ENCODE measurements at places on chromosomes 6 and 20.

DNA sequence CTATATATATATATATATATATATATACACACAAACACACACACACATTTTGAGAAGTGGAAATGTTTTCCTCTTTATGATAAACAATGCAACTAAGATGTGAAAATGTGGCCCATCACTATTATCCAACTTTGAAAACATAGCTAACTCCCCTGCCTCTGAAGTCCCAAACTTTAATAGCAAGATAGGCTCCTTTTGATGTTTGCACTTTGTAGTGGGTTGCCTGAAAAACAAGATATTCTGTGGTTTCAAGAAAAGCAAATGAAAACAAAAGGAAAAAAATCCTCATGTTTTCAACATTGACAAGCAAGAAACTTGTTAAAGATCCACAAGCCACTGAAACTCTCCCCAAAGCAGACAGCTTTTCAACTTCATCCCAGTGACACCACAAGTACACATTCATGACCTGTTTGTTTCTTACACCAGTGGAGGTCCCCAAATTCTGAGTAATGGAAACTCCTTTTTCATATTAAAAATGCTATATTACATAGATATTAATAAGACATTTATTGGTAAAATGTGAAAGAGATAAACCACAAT is 90.0 kb downstream of the IPCEF1 start:
- ATAC-seq: no peak

DNA sequence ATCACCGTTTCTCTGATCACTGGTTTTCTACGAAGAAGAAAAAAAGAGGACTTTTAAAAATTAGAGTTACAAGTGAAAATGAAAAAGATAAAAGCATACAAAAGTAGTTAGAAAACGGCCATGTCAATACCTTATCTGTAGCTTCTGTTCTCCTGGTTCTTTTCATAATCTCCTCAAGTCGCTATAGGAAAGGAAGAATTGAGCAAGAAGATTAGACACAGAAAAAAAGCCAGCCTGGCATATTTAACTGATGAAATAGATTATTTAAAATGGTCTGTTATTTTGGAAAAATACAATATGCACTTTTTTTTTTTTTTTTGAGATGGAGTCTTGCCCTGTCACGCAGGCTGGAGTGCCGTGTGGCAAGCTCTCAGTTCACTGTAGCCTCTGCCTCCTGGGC is 70.2 kb upstream of the BCLAF1 start:
- ATAC-seq: no peak

DNA sequence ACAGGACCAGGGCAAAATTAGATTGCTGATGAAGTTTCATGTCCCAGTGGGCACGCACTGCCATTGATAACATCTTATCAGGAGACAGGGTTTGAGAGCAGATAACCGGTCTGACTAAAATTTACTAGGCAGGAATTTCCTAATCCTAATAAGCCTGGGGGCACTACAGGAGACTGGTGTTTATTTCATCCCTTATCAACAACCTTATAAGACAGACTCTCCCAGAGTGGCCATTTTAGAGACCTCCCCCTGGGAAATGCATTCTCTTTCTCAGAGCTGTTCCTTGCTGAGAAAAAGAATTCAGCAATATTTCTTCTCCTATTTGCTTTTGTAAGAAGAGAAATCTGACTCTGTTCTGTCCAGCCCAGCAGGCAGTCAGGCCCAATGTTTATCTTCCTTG is 423.4 kb upstream of the IMPG1 start:
- no peak for ATAC-seq

DNA sequence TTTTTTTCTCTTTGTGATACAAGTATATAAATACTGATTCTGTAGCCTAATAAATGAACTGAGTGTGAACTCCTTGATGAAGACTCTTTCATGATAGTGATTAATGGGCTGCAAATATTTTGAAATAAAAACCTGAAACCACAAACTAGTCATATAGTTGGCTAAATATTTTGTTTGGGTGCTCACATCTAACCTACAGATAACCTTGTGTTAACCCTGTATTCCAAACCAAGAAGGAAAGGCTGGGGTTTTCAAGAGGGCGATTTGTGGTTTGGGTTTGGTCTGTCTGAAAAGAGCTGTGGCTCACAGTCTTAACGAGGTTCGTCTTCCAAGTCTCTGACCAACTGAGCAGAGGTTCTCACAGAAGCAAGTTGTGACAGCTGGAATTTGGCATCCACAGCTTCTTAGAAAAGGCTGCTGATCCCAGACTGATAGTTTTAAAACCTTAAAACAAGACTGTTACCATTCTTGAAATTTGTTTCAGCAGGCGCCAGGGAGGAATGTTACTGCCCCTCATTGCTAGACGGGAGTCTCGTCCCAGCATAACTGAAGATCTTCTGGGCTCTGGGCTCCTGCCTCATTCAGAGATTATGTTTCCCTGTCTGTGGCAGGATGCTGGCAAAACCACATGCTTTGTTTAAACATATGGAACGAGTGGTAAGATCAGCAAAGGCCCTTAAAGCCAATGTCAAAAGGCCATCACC is 736.4 kb upstream of the MARCKS start:
- ATAC-seq: no peak

DNA sequence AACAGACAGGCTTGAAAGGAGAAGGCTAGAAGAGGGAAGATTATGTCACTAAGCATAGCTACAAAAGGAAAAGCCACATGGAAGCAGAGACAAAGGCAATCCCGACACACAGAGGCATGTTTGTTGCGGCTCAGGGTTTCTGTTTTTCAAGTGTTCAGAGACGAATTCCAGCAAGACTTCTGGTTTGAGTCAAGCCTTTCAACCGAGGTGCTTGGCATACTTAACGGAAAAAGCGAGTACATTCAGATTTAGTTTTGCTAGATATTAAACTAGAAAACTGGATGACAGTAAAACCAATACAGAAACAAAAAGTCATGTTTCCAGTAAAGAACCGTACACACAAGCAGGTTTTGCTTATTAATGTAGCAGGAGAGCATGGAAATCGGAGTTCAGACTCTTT is 27.2 kb downstream of the MCUR1 start:
- peak; percentile 47 for ATAC-seq

GRCh38 chr6:148969603-148970061 is 222.8 kb downstream of the UST start:
- peak; percentile 54 for ATAC-seq

DNA sequence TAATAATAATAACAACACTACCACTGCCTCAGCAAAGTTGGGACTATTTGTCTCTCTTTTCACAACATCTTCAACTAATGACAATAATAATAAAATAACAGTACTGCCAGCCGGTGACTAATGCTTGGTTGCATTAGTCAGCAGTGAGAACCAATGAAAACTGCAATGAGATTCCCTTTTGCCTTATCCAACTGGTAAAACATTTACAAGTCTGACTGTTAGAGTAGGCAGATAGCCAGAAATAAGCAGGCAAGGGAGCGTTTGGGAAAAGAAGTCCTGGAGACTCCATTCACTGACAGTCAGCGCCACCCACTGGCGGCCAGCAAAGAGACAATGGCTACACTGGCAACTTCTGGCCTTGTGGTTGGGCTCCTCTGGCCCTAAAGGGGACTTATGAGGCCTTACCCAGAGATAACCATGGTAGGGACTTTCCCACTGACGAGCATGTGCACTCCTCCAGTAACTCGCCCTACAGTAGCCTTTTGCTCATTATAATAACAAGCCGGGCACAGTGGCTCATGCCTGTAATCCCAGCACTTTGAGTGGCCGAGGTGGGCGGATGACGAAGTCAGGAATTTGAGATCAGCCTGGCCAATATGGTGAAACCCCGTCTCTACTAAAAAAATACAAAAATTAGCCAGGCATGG is 3.4 kb upstream of the NSFL1C start:
- ATAC-seq: peak; percentile 64

GRCh38 chr20:10537850-10538480 is 102.9 kb downstream of the SLX4IP start:
- no peak for ATAC-seq

DNA sequence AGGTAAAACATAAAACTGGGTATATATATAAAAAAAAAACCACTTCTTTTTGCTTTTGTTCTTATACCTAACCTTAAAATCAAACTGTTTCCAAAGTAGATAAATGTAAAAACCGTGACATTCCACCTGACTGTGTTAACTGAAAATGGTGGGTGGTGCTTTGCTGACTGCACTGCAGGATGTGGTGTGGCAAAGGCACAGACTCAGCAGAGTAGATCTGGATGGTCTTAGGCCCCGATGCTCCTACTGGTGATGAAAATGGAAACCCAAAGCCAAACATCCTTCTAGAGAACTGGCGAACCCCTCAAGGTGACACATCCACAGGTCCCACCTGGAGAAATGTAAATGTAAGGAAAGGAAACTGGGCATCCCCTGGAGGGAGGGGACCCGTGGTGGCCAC is 8.9 kb downstream of the TGIF2 start:
- no peak for ATAC-seq

DNA sequence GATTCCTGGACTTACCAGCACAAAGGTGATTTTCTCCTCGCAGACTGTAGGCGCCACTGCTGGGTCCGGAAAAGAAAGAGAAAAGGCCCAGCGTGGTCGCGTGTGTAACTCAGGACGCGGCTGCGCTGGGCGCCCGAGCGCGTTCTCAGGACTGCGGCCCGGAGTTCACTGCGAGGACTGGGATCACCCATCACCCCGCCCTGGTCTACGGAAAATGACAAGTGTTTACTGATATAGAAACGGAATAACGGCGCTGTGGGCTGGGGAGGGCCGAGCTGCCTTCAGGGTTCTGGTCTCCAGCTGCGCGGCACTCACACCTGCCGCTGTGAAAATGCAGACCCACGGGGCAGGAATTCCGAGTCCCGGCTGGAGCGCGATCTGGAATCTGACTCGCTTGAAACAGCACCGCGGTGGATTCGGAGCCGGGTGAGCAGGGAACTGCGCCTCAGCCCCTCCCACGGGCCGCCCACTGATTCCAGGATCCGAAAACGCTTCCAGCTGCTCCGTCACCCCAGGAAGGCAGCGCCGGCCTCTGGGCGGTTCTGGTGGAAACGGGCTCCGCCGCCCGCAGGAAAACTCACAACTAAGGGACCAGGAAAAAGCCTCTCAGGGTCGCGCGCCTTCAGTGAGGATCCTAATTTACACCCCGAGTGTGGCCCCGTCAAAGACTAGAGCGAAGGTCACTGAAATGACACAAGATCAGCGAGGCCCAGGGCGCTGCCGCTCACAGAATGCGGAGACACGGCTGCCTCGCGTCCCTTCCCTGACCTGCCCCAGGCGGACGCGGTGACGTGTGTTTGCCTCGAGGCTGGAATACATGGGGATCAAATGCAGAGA is 34.5 kb downstream of the HLA-A start:
- peak; percentile 85 for ATAC-seq

- no peak for ATAC-seq
Observed at GRCh38 chr20:21048841-21049273, 57.3 kb downstream of the LINC00237 start.

GRCh38 chr6:157432892-157433265 is 51.9 kb downstream of the ZDHHC14 start:
- ATAC-seq: no peak

DNA sequence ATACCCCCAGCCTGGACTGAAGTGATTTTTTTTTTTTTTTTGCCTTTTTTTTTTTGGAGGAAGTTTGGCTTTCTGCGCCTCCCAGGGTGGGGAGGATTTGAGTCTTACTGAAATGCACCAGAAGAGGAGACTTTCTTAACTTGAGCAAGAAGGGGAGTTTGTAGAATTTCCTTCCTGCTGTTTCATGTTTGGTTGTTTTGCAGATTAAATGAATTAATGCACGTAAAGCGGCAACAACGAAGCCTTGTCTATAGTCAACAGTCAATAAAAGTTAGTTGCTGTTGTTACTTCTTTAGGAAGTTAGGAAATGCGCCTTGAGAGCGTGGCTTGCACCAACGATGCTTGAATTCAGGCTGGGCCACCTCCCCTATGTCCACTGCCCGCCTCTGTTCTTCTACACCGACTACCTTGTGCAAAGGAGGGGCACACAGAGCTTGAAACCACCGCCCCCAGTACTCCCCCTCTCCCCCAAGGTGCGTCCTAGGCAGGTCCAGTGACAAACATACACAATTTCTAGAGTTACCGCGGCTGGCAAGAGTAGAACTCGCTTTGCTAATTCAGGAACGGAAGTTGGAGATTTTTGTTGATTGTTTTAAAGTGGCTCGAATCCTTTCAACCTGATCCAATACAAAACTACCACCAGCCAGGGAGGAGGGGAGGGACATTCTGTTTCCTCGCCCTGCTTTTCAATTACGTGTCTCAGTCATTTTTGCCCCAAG is 830 bp upstream of the CYP24A1 start:
- ATAC-seq: no peak

GRCh38 chr6:52416629-52417151 is 3.5 kb upstream of the EFHC1 start:
- peak; percentile 1 for ATAC-seq

GRCh38 chr6:156430386-156430785 is 346.8 kb upstream of the ARID1B start:
- ATAC-seq: no peak

DNA sequence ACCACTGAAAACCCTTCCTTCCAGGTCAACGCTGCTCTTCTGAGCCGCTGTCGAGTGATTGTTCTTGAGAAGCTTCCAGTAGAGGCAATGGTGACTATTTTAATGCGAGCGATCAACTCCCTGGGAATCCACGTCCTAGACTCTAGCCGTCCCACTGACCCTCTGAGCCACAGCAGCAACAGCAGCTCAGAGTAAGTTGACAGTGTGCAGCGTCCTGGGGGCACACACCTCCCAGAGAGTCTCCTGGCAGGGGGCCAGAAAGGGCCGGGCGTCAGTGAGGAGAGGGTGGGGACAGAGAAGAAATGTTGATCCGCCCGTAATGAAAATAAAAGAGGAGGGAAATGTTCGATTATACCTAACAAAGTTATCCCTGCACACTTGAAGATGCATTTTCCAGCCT is 5.0 kb downstream of the WRNIP1 start:
- ATAC-seq: no peak

GRCh38 chr20:17029698-17030097 is 197.1 kb upstream of the PCSK2 start:
- no peak for ATAC-seq

Measured in motor neuron (in vitro differentiated cells).